AG09309 (cell line): ENCODE measurements at places on chromosomes 7 and 10.

DNA sequence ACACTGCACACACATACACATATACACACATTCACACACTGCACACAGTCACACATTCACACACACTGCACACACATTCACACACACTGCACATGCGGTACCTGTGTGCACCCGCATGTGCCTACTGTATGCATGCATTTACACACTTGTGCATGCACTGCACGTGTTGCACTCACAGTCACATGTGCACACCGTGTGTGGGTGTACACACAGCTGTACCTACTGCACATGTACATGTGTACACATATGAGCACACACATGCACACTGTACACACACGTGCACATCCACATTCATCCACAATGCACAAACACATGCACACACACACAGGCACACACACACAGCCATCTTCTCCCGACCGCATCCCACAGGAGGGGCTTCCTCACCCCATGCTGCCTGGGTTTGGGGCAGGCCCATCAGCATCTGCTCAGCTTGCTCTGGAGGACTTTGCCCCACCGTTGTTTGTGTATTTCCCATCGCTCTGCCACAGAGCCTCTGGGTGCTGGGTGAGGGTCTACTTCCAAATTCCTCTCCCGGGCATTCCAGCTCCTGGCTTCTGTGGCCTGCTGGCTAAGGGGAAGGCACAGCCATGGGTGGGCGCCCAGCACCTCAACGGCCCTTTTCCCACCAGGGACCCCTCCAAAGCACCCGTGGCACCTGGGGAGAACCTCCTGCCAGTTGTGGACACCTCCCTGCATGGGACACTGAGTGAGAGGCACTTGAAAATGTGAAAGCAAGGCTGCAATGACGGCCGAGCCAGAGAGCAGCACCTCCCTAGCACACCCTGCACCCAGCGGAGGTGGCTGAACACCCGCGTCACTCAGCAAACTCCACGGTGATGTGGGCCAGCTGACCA, 324.3 kb downstream of the PTPRN2 start:
- no peak for DNase-seq

GRCh38 chr10:98402478-98402877, 12.5 kb downstream of the PYROXD2 start:
- no peak for DNase-seq

DNA sequence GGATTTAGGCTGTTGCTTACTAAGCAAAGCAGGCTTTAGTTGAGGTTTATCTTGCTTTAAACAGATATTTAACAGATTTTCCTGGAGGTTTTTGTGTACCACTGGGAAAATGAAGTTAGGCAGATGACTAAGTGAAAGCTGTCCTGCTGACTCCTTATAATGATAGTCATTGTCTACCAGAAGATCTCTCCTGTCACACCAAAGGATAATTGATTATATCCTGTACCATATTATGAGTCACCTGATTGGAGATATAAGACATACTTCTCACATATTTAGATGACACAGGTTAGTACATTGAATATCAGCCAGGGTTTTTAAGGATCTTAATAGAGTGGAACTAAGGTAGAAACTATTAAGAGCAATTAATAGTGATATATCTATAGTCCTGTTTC, 68.4 kb downstream of the PTEN start:
- no peak for DNase-seq

DNA sequence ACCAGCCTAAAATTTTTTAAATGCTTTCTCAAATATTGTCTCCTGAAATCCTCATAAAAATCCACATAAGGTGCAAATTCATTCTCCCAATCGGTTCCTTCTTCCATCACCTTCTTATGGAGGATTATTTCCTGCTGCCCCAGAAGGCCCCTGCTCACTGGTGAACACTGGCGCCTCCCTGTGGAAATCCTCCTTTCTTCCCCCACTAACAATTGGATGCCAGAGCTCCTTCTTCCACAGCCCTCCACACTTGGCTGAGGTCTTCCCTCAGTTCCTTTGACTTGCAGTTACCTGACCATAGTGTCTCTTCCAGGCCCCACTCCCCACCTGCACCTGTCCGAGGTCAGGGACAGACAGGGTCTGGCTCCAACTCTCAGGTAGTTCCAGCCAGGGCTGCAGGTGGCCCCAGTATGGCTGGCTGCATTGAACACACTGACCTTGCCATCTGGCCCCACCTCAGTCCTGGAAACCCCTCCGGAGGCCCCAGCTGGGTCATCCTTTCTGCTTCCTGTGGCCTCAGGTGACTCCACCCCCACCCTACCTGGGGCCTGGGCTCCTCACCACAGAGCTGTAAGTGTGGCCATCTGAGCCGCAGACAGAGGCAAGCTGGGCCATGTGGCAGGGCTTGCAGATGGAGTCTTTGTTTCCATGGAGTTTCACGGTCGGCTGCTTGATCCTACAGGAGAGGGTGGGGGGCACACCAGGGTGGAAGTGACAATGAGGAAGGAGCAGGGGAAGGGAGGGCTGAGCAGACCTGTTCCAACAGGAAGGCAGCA, 18.4 kb downstream of the SPOCK2 start:
- DNase-seq, result no peak

GRCh38 chr7:107998150-107998549, 4.8 kb downstream of the LAMB1 start:
- no peak for DNase-seq

- no peak for DNase-seq
Observed at GRCh38 chr10:74114041-74114448, 36.6 kb downstream of the AP3M1 start.

DNA sequence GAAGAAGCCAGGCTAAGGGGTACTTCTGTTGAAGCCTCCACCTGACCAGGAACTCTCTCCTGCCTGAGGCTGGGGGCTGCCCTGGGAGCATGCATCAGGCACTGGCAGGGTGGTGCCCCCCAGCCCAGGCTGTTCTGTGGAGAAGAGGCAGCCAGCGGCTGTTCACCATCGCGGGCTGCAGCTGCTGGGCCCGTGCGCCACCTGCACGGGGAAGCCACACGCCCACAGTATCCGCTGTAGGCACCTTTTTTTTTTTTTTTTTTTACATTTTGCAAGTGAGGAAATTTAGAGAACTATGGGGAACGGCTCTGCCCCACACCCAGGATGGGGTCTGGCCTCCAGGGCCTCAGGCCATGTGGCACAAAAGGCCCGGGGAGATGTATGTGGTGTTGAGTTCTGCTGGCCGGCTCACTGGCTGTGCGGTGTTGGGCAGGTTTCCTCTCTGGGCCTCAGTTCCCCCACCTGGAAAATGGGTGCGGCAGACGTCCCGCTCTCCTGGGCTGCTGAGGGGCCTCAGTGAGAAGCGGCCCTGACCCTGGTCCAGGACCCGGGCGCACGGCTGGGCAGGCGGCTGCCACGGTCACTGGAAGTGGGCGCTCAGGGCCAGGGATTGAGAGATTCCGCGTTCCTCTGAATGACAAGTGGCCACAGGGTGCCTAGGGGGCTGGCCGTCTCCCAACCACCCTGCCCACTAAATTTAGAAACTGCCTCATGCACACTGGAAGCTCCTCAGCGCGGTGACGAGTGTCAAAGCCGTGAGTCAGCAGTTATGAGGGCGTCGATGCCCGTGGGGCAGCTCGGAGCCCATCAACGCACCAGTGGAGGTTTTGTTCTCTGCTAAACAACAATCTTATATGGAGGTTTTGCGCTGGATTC, 8.8 kb upstream of the INTS1 start:
- DNase-seq, result no peak

- no peak for DNase-seq
Observed at GRCh38 chr10:30447125-30447799, 13.3 kb downstream of the MAP3K8 start.
